MG63 (cell line): ENCODE measurements at places on chromosomes 1 and 21. TPM values are rescaled to one million over a fixed set of nuclear protein-coding genes. Genes with fewer than 3 reads are reported as not detected.

GRCh38 chr1:111654839-111655238, 35.2 kb downstream of the RAP1A start:
- DNase-seq = no peak

Gene SSU72
- 168 and 203 TPM in 2 replicates for total RNA-seq

- no peak for DNase-seq
Observed at GRCh38 chr1:44249543-44249942, 36.3 kb downstream of the DMAP1 start.

DNA sequence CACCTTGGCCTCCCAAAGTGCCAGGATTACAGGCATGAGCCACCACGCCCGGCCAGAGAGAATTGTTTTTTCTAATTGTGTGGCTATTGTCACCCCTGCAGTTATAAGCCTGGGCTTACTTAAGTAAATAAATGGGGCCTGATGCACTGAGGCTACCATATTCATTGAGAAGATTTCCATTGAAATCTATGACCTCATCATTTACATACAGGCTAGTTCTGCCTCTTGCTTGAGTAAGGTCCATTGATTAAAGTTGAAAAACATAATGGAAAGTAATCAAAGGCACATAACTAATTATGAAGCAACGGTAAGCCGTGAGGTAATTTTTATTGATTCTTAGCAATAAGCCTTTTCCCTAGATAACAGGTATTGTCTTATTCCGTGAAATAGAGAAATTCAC, 788.9 kb downstream of the ADGRL2 start:
- DNase-seq = no peak

GRCh38 chr1:32289256-32289655, 2.6 kb upstream of the HDAC1 start:
- no peak for DNase-seq

DNA sequence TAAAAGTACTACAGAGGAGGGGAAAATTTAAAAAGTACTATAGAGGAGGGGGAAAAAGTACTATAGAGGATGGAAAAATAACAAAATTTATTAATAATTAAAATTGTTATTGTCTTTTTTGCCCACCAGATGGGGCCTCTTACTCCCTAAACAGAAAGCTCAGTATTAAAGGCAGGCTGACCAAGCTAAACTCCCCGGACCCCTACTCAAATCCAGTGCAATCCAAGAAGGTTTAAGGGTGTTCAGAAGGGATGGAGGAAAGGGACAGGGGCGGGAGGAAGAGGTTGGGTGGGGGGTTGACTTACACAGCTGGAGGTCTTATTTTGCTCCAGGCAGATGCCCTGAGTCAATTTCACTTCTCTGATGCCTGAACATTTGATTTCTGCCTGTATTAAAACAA, 13.7 kb downstream of the CD34 start:
- no peak for DNase-seq

- no peak for DNase-seq
Observed at GRCh38 chr1:189654906-189655305, 822.8 kb downstream of the BRINP3 start.

DNA sequence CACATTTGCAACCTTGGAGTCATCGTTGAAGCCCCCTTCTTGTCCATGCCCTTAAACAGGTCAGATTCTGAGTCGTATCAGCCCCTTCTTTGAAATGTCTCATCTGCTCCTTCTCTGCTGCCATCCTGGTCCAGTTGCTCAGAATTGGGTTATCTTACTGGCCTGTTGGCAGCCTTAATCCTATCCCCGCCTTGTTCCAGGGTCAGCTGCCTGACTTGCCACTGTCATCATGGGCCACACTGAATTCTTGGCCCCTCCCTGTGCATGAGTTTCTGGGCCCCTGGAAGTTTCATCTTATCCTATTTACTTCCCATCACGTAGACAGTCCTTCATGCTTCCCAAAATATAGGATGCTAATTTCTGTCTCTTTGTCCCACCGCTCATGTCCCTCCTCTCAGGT, 23.7 kb downstream of the IRF2BP2 start:
- DNase-seq = no peak

DNA sequence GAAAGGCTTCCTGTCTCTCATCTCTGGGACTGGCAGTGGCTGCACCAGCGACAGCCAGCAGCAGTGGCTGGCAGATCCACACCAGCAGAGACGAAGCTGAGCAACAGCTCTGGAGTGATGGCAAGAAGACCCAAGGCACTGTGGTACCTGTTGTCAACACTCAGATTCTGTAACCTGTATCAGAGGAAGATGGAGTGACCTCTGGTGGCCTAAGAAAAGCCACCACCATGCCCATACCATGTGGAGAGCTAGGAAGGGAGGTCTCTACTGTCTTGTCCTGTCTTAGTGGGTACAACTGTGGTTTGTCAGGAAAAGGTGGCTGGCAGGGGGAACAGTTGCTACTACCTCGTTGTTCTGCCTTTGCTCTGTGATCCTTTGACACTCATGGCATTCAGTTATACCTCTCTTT, 22.5 kb upstream of the RHBDL2 start:
- DNase-seq = no peak

DNA sequence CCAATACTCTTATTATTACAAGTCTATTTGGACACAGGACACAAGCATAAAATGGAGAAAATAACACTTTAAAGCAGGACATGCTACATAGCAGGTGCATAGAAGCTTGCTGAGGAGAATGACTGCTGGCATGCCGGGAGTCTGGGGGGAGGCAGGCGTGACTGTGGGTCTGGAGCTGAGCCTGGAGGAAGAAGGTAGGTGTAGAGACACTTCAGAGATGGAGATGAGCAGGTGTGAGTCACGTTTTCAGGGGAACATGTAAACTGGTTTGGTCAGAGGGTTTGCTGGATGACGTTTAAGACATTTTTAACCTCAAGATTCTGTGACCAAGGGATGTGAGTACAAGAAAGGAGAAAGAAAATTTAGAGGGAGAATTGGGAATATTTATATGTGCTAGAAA, 24.5 kb downstream of the OSCP1 start:
- DNase-seq = no peak

- no peak for DNase-seq
Observed at GRCh38 chr1:83512373-83513193, 486.3 kb downstream of the TTLL7 start.

DNA sequence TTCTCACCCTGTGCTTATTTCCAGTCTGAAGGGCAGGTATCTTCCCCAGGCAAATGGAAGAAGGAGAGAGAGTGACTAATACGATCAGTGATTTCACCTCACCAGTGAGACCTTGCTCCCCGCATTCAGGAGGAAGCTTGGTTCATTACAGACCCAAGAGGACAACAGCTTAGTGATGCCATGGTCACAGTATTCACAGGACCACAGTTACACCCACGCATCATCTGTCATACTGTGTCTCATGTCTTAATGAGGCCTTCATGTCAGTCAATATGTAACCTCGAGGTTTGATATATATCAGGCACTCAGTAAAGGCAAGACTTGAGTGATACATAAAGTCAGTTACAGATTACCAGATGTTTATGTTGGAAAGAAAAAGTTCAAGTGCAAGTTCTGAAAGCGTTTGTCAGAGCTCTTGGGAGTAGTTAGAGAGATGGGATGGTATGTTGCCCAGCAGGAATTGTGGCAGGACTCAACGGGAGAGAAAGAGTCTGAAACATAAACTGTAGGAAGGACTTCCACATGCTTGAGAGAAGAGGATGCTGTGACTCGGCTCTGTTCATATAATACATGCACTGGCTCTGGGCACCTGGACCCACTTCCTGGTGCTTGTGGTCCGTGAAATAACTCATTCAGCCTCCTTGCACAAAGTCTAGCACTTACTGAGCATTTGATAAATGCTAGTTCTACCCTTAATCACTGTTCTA, 33.3 kb downstream of the GNPAT start:
- DNase-seq = no peak

Gene ELF3
- total RNA-seq = not detected in 2 replicates

GRCh38 chr1:167526667-167527383, 8.5 kb upstream of the CD247 start:
- DNase-seq = no peak

Gene PRELP
- total RNA-seq = not detected in 2 replicates

GRCh38 chr1:89381618-89382017, 17.8 kb downstream of the GBP6 start:
- no peak for DNase-seq

Gene OR2AJ1
- total RNA-seq = not detected in 2 replicates

DNA sequence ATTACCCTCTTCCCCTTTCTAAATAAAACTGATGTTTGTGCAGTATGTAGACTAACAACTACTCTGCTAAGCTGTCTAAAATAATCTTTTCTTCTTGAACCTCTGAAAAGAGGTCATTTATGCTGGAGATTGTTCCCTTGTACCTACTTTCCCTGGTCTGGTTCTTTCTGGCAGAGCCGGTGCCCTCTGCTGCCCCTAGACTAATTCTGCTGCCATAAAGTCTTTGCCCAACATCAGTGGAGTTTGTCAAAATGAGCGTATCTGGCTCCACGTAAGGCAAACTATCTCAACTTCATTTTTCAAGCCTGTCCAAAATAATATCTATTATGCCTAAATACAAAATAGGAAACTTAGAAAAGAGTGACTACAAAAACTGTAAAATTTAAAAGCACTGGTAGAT, 30.9 kb upstream of the ANGPTL7 start:
- DNase-seq = peak; percentile 31

GRCh38 chr1:7785108-7785507, 1.0 kb downstream of the PER3 start:
- no peak for DNase-seq

Gene KCNE2
- not detected in 2 replicates for total RNA-seq

- no peak for DNase-seq
Observed at GRCh38 chr1:229130028-229130668, 140.8 kb upstream of the RAB4A start.

DNA sequence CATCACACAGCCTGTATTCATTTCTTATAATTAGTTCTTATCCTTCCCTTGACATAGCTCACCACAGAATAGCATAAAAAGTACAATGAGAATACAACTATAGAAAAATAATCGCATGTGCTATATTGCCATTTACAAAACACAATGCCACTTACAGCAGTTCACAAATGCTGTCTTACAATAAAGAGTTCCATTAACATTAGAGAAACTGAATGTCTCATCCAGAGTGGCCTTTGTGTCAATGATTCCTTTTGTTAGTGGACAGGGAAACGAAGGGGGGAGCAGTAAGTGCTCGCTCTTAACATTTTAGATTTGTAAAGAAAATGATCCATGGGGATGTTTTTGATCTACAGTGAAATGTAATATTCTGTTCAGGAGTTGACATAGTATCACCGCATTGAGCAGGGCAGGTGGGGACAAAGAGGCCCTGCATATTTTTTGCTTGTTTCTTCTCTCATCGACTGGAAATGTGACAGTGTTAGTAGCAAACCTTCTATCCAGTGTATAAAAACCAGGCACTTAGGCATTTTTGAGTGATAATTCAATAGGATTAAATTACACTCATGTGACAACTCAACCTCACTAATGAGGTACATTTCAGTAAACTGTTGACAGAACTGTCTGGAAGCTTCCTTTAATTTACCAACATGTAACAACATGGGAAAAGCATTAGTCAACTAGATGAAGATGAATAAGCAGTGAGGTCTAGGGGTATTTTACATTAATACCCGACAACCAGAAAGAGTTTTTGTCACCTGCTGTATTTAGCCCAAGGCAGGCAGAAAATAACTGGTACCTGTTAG, 35.6 kb upstream of the RRP15 start:
- no peak for DNase-seq

Gene INKA2
- 1.1 TPM in 2 replicates for total RNA-seq

Gene C1orf105
- total RNA-seq = not detected in 2 replicates

- DNase-seq = no peak
Observed at GRCh38 chr1:205677167-205677566, 3.1 kb downstream of the SLC45A3 start.

DNA sequence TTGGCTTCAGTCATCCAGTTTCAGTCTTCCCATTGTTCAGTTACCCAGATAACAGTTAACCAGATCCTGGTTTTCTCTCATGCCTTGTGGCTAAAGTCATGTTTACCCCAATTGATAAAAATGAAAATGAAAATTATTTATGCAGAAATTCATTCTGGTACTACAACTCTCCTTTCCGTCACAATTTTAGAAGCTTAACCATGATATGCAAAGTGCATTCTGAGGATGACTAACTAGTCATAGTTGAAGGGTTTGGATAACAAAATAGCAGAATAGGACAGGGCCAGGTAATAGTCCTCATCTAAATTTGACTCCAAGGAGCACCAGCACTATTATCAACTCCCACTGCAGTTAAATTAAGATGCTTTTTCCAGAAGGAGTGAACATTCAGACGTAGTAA, 94.7 kb downstream of the NTMT2 start:
- DNase-seq = no peak

DNA sequence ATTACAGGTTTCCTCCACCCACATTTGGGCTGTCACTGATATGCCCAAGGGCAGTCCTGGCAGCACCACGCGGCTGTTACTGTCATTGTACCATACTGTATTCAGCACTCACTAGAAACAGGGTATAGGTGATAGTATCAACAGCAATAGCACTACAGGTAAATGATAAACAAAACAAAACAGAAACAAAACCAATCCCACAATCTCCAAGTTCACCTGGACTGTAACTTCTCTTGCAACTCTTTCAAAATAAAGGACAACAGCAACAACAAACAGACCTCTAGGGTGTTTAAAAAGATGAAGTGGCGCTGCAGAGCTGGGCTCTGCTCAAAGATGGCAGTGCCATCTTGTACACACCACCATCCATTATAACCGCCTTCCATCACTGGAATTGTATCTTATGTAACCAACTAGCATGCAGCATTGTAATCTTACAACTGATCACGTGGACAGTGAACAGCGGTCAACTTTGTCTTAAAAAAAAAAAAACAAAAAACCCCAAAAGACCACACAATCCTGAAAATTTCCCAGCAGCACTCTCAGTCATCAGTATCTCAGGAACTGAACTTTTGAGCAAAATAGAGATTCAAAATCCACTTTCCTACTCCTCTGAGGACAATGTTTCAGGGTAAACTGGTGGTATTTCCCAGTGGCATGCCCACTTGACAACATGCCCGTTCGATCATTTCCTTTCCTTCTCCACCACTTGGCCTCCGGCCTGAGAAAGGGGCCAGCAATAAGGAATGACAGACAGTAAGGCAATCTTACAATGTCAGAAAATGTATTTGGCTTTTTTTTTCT, 3.8 kb downstream of the IRF2BP2 start:
- DNase-seq = peak; percentile 65
